Ureter (tissue), 1 donor: ENCODE measurements at places on chromosomes 2 and 18. TPM values are rescaled to one million over a fixed set of nuclear protein-coding genes. Genes with fewer than 3 reads are reported as not detected.
A peak's percentile ranks its signal among the peaks of the same experiment; 100 is the strongest.

GRCh38 chr2:129801575-129801974, 177.9 kb upstream of the RAB6C start:
- DNase-seq = no peak

- DNase-seq = no peak
These were observed 35.6 kb downstream of the SGPP2 start for GRCh38 chr2:222459983-222460382.

The SERPINB4 gene
- total RNA-seq = not detected

GRCh38 chr18:20975077-20975476, 136.5 kb downstream of the ROCK1 start:
- DNase-seq = no peak

- DNase-seq = no peak
These were observed 106.3 kb downstream of the RNF144A start for GRCh38 chr2:7023542-7023941.

GRCh38 chr2:219175928-219176817, 552 bp downstream of the CNPPD1 start:
- peak; percentile 65 for DNase-seq
